ENCODE measurements at places on chromosomes 2 and 18. TPM values are rescaled to one million over a fixed set of nuclear protein-coding genes. Genes with fewer than 3 reads are reported as not detected.

DNA sequence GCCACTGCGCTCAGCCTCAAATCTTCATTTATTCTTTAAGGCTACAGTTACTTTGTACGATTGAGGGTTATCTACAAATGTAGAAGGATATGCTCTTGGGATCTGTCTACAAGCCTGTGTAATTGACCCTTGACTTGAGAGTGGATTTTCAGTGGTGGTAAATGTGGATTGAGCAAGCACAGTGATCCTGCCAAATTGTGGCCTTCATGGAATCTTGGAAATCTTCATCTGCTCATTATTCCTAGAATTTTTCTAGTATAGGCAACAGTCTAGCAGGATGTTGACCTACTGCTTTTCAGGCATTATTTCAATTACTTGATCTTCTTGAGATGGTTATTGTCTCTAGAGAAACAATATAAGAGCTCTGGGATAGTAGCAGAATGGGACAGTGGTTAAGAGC lies 226.1 kb upstream of the REV1 start:
- DNase-seq, result no peak
- H3K27me3 ChIP-seq, result no peaks in the 10 kb centered on the region
- no peaks in the 10 kb centered on the region for H3K4me1 ChIP-seq
- H3K4me3 ChIP-seq, result no peak overlapping the region
- H3K27ac ChIP-seq, result no peak overlapping the region
- peaks cover 75% of the 10 kb centered on the region for H3K36me3 ChIP-seq

DNA sequence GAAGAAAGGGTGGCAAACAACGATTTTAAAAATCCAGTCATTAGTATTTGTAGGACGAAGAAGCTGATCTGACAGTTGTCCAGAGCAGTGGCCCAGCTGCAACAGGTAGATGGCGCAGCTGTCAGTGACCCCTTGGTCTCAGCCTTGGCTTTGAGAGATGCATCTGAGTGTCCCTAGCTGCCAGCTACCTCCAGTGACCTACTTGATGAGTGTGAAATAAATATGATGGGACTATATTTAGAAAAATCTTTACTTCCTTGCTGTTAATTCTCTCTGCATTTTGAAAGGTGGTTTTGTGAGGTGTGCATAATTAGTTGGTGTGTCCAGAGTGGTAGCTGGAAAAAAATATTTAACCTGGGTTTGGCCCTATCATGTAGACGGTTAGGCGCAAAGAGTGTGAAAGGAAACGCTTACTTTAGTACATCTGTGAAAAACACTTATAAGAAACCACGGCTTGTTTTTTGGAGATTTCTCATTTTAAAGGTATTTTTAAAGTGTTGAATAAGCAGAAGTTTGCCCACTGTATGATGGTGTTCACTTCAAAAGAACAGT lies 963 bp downstream of the INPP1 start:
- H3K4me1 ChIP-seq, result peaks cover 9% of the 10 kb centered on the region
- H3K36me3 ChIP-seq, result no peaks in the 10 kb centered on the region
- no peak for DNase-seq
- H3K27me3 ChIP-seq, result no peaks in the 10 kb centered on the region
- H3K4me3 ChIP-seq, result peak overlapping the region; percentile 84
- no peak overlapping the region for H3K27ac ChIP-seq

GRCh38 chr2:2763351-2764000 lies 432.4 kb upstream of the MYT1L start:
- no peak overlapping the region for H3K27ac ChIP-seq
- H3K36me3 ChIP-seq, result no peaks in the 10 kb centered on the region
- no peaks in the 10 kb centered on the region for H3K27me3 ChIP-seq

DNA sequence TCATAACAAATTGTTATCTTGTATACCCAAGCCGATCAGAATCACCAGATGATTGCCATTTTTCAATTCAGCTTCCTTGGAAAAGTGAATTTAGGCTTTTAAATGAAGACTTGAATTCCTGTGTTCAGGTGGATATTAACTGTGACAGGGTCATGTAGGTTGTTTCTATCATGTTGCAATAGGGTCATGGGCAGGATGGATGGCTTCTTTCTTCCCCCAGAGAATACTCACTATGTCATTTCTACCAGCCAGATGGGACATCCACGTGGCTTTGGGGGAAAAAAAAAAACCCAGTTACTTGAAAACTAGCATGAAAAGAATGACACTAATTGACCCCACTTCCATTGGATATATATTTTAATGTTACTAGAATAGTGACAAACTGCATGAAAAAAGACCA lies 14.6 kb upstream of the DSG2 start:
- no peak overlapping the region for H3K27ac ChIP-seq
- peaks cover 15% of the 10 kb centered on the region for H3K27me3 ChIP-seq
- no peak for DNase-seq
- H3K36me3 ChIP-seq, result no peaks in the 10 kb centered on the region
- no peak overlapping the region for H3K4me3 ChIP-seq

- no peak for DNase-seq
- no peak overlapping the region for H3K27ac ChIP-seq
- H3K4me1 ChIP-seq, result no peaks in the 10 kb centered on the region
- no peaks in the 10 kb centered on the region for H3K36me3 ChIP-seq
Observed at GRCh38 chr18:43279015-43279744, 1.9 kb upstream of the SYT4 start.

- peak overlapping the region; percentile 3 for H3K4me3 ChIP-seq
- no peaks in the 10 kb centered on the region for H3K36me3 ChIP-seq
- H3K27me3 ChIP-seq, result no peaks in the 10 kb centered on the region
Observed at GRCh38 chr2:696463-696862, 19.3 kb upstream of the TMEM18 start.

DNA sequence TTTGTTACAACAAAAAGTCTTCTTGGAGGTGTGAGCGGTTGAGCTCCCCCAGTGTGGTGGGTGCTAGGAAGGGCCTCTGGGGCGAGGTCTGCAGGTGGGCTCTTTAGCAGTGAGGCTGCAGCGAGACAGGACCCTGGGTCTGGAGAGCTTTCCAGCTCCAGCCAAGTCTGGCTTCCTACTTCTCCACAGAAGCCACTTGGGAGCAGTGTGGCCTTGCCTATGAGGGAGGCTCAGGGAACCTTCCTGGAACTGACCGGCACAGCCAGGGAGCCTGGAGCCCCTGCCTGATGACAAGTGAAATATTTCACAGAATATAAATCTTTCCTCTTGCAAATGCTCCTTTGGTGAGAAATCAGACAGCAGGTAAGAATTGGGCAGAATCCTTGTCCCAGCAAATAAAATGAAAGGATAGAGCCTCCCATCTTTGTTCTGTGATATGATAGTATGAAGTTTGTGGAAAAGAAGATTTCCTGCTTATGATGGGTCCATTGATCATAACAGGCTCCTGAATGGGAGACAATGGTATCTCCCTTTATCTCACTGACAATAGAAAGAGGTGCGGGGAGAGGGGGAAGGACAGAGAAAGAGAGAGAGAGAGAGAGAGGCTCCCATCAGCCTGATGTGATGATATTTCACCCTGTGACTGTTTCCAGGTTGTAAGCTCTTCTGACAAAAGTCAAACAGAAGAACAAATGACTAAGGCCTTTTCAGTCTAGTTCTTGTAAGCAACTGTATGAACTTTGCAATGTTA lies 289.8 kb upstream of the SPRED2 start:
- no peaks in the 10 kb centered on the region for H3K36me3 ChIP-seq
- no peak for DNase-seq

- no peaks in the 10 kb centered on the region for H3K36me3 ChIP-seq
- DNase-seq, result no peak
- H3K27ac ChIP-seq, result no peak overlapping the region
- no peaks in the 10 kb centered on the region for H3K27me3 ChIP-seq
- no peak overlapping the region for H3K4me3 ChIP-seq
Observed at GRCh38 chr2:43021791-43022509, 204.5 kb downstream of the ZFP36L2 start.

DNA sequence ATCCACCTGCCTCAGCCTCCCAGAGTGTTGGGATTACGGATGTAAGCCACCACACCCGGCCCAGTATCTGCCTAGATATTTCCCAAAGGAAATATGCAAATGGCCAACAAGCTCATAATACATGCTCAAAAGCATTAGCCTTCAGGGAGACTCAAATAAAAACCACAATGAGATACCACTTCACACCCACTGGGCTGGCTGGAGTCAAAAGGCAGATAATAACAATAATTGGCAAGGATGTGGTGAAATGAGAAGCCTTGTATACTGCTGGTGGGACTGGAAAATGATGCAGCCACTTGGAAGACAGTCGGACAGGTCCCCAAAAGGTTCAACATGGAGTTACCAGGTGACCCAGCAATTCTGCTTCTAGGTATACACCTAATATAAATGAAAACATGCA lies 20.5 kb upstream of the ZNF516 start:
- no peak for DNase-seq
- H3K27me3 ChIP-seq, result peaks cover 18% of the 10 kb centered on the region
- no peaks in the 10 kb centered on the region for H3K36me3 ChIP-seq
- no peak overlapping the region for H3K27ac ChIP-seq
- peaks cover 17% of the 10 kb centered on the region for H3K4me1 ChIP-seq

DNA sequence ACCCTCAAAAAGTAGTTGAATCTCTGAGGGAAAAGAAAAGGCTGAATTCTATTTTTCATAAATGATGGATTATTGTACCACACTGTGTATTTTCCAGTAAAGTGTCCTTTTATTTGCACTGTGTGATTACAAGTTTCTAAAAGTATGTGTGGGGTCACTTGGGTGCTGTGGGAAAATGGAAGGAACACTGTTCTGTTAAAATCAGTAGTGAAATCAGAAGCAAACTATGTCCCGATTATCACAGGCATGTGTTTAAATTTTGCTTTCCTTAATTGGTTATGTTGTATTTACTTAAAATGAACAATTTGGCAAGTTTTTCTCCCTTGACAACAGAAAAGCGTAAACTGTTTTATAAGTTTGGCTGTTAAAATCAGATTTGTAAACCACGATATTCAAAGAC lies 353.1 kb downstream of the ARHGAP15 start:
- H3K27me3 ChIP-seq, result no peaks in the 10 kb centered on the region
- no peak overlapping the region for H3K27ac ChIP-seq
- peaks cover 13% of the 10 kb centered on the region for H3K4me1 ChIP-seq
- peaks cover 27% of the 10 kb centered on the region for H3K36me3 ChIP-seq
- DNase-seq, result no peak
- no peak overlapping the region for H3K4me3 ChIP-seq

- no peaks in the 10 kb centered on the region for H3K36me3 ChIP-seq
- DNase-seq, result no peak
- no peak within 1 kb of the TSS for H3K27ac ChIP-seq
- no peak within 1 kb of the TSS for H3K4me3 ChIP-seq
Observed at GRCh38 chr2:165239230-165239629, at the start of gene SCN2A. Gene SCN2A (plus strand): TSS chr2:165239414. CDS start chr2:165295824, 56,410 bp downstream.

DNA sequence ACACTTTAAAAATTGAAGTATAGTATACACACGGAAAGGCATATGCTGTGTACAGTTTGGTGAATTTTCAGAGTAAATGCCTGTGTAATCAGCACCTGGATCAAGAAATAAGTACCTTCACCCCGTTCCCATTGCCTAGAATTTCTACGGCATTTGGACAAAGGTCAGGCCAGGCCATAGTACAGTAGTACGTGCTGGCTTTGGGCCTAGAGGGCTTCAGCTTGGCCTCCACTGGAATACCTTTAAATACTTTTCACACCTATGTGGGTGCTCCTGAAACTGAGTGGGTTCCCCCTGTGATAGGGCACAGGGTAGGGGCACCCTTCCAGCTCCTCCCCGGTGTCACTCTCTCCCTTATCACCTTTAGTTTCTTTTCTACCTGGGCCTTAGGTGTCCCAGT lies 26.5 kb downstream of the TET3 start:
- H3K4me3 ChIP-seq, result no peak overlapping the region
- H3K27me3 ChIP-seq, result no peaks in the 10 kb centered on the region
- peaks cover 19% of the 10 kb centered on the region for H3K4me1 ChIP-seq
- DNase-seq, result no peak
- H3K27ac ChIP-seq, result no peak overlapping the region
- peaks cover 52% of the 10 kb centered on the region for H3K36me3 ChIP-seq

COBLL1 gene
- 222 TPM for total RNA-seq

IL36G gene
- total RNA-seq, result not detected

TPO gene
- total RNA-seq, result not detected

CRACDL gene
- not detected for total RNA-seq

PNKD gene
- 21.0 TPM for total RNA-seq

KIF5C gene
- total RNA-seq, result 2.6 TPM

MPP4 gene
- not detected for total RNA-seq

KYNU gene
- total RNA-seq, result 43.8 TPM
